BJ (cell line): ENCODE measurements at places on chromosomes 1 and 21. TPM values are rescaled to one million over a fixed set of nuclear protein-coding genes. Genes with fewer than 3 reads are reported as not detected.

The CHI3L2 gene
- polyA plus RNA-seq: 0.05 and 0.25 TPM in 2 replicates

The MATN1 gene
- 0.02 and 0.13 TPM in 2 replicates for polyA plus RNA-seq

The SETD4 gene
- polyA plus RNA-seq: 13.7 and 14.6 TPM in 2 replicates

The NPR1 gene
- 0.02 TPM in 1 of 2 replicates, not detected in the other for polyA plus RNA-seq

The CDK18 gene
- 0.45 and 0.83 TPM in 2 replicates for polyA plus RNA-seq

The ROR1 gene
- 4.4 and 4.6 TPM in 2 replicates for polyA plus RNA-seq

The KIF26B gene
- polyA plus RNA-seq: 2.8 and 3.0 TPM in 2 replicates

The DNM3 gene
- 0.26 and 0.31 TPM in 2 replicates for polyA plus RNA-seq

The APCS gene
- not detected in 2 replicates for polyA plus RNA-seq

The SYCP1 gene
- polyA plus RNA-seq: not detected in 2 replicates

The LCE1C gene
- not detected in 2 replicates for polyA plus RNA-seq

The INKA2 gene
- polyA plus RNA-seq: 2.3 and 2.8 TPM in 2 replicates

The SPRR1B gene
- not detected in 2 replicates for polyA plus RNA-seq

The FMO3 gene
- 0.45 and 0.70 TPM in 2 replicates for polyA plus RNA-seq

The AKR1A1 gene
- polyA plus RNA-seq: 161 and 188 TPM in 2 replicates

The LBR gene
- 16.7 and 21.0 TPM in 2 replicates for polyA plus RNA-seq
